AG08395 (cell line): ENCODE measurements at places on chromosomes 2 and 18.

DNA sequence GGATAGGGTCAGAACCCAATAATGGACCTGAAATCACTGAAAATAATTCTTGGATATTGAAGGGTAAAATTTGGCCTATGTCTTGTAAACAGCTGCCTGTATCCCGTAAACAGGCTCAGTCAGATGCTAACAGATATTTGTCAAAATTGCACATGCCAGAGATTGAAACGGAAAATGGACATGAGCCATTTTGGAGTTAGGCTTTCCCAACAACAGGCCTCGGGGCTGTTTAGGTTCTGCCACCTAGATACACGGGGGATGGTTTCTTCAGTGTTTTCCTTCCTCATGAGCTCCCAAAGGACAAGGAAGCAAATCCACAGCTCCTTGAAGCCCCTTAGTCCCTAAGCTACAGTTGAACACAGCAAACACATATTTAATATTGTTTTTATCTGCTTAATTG is 204.2 kb upstream of the FOSL2 start:
- no peak for DNase-seq

GRCh38 chr2:159516241-159516758 is 100.0 kb downstream of the BAZ2B start:
- peak; percentile 19 for DNase-seq

GRCh38 chr18:12968619-12969018 is 20.8 kb downstream of the SEH1L start:
- DNase-seq, result no peak

DNA sequence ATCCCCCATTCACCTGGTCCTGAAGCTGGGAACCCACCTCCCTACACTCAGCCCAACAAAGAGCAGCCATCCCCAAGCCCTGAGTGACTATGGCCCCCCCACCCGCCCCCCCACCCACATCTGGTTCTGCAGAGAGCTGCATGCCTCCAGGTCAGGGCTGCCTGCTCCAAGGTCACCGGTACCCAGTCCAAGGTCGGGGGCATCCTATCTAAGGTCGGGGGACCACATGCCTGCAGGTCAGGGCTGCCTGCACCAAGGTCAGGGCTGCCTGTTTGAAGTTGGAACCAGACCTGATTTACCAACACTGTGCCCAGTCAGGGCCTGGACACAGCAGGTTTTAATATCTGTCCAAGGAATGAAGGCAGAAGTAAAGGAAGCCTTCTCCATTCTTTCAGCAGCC is 66.1 kb upstream of the GPC1 start:
- DNase-seq, result no peak

DNA sequence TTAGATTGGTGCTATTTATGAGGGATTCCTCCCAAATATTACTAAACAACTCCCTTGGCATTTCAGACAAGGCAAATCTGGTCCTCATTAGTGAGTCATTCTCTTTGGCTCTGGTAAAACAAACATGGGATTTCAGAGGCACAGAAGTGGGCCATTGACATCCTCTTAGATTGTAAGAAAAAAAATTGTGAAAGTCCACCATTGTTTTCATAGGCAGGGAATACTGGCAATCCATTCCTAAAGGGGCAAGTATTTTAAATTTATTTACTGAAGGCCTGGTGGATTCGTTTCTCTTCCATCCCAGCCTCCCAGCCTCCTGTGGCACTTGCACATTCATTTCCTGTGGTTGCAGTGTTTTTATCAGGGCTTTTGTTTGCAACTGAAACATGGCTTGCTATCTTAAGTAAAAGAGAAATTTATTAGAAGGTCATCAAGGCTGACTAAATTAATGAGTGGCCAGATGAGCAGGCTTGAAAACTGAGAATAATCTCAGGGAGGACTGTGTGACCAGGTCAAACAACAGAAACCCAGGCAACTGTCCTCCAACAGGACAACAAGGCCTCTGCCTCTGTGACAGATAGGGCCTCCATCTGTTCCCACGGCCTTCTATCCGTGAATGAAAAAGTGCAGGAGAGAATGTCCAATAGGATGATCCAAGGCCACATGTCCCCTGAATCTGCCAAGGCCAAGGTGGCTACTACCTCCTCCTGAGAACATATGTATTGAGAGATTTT is 23.1 kb upstream of the TNFAIP6 start:
- DNase-seq, result peak; percentile 87
